LHCN-M2 (cell line): ENCODE measurements at places on chromosomes 7 and 10. TPM values are rescaled to one million over a fixed set of nuclear protein-coding genes. Genes with fewer than 3 reads are reported as not detected.
A peak's percentile ranks its signal among the peaks of the same experiment; 100 is the strongest.

Gene SAMD9
- total RNA-seq: 26.7 and 37.3 TPM in 2 replicates

Gene TWIST1
- 145 and 175 TPM in 2 replicates for total RNA-seq

GRCh38 chr7:65809982-65810288 is 62.9 kb upstream of the VKORC1L1 start:
- DNase-seq: no peak

- no peak for DNase-seq
These were observed 45.1 kb downstream of the CHN2 start for GRCh38 chr7:29239638-29240037.

- peak; percentile 76 for DNase-seq
These were observed 36.7 kb downstream of the EGFR start for GRCh38 chr7:55055479-55055878.

GRCh38 chr7:71633551-71634008 is 501.6 kb downstream of the GALNT17 start:
- DNase-seq: peak; percentile 100

- no peak for DNase-seq
These were observed 83.5 kb upstream of the FZD1 start for GRCh38 chr7:91180746-91181145.

- DNase-seq: no peak
These were observed 128.5 kb downstream of the PLCE1 start for GRCh38 chr10:94122211-94122610.
